ENCODE measurements at places on chromosomes 2 and 18. TPM values are rescaled to one million over a fixed set of nuclear protein-coding genes. Genes with fewer than 3 reads are reported as not detected.

SKA1 gene
- polyA plus RNA-seq: 6.6 TPM

TMEM198 gene
- polyA plus RNA-seq: 2.2 TPM

MAL gene
- not detected for polyA plus RNA-seq

CNTNAP5 gene
- polyA plus RNA-seq: not detected

REG3G gene
- not detected for polyA plus RNA-seq

TMEM150A gene
- polyA plus RNA-seq: 35.7 TPM

RPE gene
- polyA plus RNA-seq: 51.4 TPM

SPDYA gene
- polyA plus RNA-seq: 1.2 TPM

HOXD3 gene
- 2.3 TPM for polyA plus RNA-seq

ZNF397 gene
- polyA plus RNA-seq: 8.2 TPM

SPR gene
- polyA plus RNA-seq: 17.1 TPM

MEIS1 gene
- 44.4 TPM for polyA plus RNA-seq

All from GM23248 (cell line).